Psoas muscle (tissue), 8 donors: ENCODE measurements at places on chromosomes 3 and 15. TPM values are rescaled to one million over a fixed set of nuclear protein-coding genes. Genes with fewer than 3 reads are reported as not detected.

BOC gene
- 3.6 TPM for total RNA-seq

LRRC28 gene
- total RNA-seq = 19.2 TPM

DNA sequence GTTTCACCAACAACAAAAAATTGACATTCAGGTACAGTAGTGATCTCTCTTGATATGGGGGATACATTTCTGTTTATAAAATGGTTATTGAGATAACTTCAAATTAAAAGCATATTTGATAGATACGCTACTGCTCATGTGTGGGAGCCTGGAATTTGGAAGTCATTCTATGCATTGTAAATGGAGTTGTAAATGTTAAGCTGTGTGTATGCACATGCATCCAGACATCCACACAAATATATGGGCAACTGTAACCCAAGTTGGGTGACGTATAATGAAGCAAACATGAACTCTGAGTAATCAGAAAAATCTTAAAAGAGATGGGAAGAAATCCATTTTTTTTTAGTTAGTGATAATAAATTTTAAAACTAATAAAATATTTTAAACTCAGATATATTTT, 9.8 kb downstream of the KLHL24 start:
- DNase-seq = no peak

- DNase-seq = no peak
These were observed 52.1 kb downstream of the MYZAP start for GRCh38 chr15:57643826-57644225.

DNA sequence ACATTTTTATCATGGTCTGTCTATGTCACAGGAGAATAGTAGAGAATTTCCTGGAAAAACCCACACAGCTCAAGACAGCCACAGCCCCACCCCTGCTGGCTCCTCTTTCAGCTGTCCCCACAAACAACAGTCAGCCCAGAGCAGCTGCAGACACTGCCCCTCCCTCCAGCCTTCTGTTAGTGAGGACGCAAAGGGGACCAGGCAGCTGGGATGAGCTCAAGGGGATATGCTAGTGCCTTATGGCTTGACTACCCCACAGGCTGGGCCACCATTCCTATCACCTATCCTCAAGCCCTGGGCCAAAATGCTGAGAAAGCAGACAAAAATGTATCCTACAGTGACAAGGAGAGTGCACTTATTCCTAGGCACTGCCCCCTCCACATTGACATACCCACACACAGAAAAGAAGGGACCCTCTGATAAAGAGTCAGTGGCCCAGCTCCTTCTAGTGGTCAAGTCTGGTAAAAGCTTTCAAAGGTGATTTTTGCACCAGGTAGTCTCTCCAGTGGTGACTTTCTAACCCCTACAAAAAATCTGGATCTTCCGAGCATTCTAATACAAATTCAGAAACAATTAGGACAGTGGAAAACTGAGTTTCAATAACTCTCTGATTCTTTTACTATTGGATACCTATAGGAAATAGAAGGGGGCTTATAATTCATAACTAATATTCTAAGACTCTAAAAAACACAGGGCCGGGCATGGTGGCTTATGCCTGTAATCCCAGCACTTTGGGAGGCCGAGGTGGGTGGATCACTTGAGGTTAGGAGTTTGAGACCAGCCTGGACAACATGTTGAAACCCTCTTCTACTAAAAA, 3.0 kb upstream of the MAP1A start:
- peak; percentile 81 for DNase-seq
